ENCODE measurements at places on chromosomes 4 and X.

GRCh38 chr4:6277139-6277802 lies 7.6 kb downstream of the WFS1 start:
- no peak for DNase-seq

GRCh38 chrX:48815266-48815665 lies 11.0 kb upstream of the ERAS start:
- DNase-seq = no peak

GRCh38 chrX:21166272-21166982 lies 207.8 kb upstream of the CNKSR2 start:
- DNase-seq = peak; percentile 2

- DNase-seq = no peak
Observed at GRCh38 chrX:76184276-76184675, 11.4 kb downstream of the PBDC1 start.

DNA sequence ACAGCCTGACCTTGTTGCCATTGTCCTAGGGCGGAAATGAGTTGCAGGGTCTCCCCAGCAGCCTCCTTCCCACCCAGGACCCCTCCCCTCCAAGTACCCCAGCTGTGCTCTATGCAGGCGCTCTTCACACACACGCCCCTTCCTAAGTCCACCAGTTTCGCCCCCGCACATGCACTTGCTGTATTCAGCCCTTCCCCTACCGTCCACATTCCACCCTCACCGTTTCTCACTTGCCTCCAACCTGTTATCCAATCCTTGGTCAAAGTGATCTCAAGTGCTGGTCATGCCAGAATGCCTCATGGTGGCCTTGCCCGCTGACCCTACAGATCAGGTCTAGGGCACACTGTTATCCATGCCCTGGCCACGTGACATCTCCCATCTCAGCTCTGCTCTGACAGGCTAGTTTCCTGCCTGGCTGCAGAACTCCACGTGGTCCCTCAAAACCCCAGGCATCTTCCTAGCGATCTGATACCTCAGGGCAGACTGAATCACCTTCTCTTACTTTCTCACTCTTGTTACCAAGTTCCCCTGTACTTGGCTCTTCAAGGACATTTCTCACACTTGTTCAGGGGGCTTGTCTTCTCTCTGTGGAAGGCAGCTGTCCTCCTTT lies 39.7 kb downstream of the NSG1 start:
- DNase-seq = no peak

GRCh38 chrX:153944140-153944799 lies at the start of gene RENBP:
Gene RENBP (minus strand): TSS chrX:153944643. CDS start chrX:153944610, 33 bp downstream.
- no peak for DNase-seq

DNA sequence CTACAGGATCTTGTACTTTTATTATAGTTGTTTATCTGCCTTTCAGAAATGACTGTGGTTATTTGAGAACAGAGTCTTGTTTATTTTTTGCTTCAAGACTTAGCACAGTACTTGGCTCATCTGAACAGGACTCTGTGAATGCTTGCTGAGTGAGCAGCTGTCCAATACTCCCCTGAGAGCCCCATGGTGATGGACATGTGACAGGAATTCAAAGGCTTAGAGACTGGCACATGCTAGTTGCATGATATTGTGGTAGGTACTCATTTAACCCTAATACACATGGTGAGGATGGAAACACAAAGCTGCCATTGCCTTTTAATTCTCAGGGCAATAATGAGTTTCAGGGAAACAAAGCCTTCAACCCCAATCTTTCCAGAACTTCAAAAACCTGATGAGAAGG lies 97.3 kb downstream of the GEMIN8 start:
- DNase-seq = no peak

DNA sequence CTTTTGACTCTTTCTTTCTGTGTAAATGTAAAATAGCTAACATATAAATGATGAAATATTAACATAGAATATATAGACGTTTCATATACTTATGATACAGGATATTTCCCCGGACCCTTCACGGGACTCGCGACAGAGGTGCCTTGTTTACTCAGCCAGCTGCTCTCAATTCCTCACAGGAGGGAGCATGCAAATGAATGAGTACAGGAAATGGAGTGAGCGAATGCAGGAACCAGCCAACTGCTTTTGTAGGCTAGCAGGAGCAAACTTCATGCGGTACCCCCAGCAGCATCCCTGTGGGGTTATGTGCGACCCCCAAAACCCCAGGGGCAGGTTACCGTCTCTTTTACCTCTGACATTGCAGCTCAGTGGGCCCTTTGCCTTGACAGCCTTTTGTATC lies 110.3 kb upstream of the PDHA2 start:
- DNase-seq = no peak

- DNase-seq = peak; percentile 62
Observed at GRCh38 chr4:38034986-38035882, 75.0 kb downstream of the PTTG2 start.

GRCh38 chr4:177901786-177902185 lies 459.5 kb upstream of the AGA start:
- no peak for DNase-seq

GRCh38 chrX:24204331-24204730 lies 54.8 kb downstream of the ZFX start:
- no peak for DNase-seq

DNA sequence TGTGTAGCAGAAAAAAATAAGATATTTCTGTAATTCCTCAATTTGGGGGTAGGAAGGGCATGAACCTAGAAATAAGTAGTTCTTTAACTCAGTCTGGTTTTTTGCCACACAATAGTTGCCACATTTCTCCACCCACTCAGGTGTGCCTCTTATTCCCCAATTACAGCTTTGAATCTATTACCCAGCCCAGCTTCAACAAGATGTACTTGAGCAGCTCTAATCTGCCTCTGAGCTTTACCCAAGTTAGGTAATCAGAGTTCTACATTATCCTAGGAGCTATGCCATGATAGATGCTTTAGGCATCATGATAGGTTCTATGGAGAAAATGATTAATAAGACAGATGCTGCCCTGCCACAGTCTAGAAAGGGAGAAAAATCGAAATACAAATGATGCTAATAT lies 117.4 kb upstream of the GPRIN3 start:
- no peak for DNase-seq

- DNase-seq = no peak
Observed at GRCh38 chr4:41061482-41062185, 152.7 kb downstream of the APBB2 start.

DNA sequence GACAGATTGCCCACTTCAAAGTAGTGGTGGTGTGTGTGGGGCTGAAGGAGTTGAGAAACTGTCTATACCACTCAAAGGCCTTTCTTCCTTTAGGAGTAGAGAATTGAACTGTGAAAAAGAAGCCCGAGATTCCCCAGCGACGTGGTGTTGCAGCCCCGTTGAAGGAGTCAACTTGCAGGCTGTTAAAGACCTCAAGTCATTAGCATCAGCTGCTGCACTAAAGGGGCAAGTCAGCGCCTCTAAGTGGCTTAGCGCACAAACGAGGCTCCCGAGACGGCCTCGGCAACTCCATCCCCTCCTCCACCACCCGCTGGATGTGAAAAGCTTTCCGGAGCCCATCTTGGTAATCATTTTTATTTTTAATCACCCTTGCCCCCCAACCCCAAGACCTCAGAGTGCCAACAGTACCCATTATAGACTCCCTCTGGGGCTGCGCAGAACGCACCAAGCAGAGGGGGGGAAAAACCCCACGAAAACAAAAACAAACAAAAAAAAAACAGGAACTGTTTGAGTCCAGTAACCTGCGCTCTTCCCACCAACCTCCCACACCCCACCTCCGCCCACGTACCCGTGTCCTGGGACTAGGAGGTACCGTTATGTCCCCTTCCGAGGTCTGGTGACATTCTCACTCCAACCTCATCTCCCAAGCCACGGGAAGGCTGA lies 913 bp upstream of the PRDM8 start:
- no peak for DNase-seq

GRCh38 chr4:153790962-153791551 lies 2.2 kb upstream of the SFRP2 start:
- no peak for DNase-seq

- DNase-seq = no peak
Observed at GRCh38 chr4:2786152-2786671, 6.7 kb upstream of the SH3BP2 start.

GRCh38 chr4:108172753-108173598 lies 4.2 kb upstream of the LEF1 start:
- DNase-seq = peak; percentile 91

DNA sequence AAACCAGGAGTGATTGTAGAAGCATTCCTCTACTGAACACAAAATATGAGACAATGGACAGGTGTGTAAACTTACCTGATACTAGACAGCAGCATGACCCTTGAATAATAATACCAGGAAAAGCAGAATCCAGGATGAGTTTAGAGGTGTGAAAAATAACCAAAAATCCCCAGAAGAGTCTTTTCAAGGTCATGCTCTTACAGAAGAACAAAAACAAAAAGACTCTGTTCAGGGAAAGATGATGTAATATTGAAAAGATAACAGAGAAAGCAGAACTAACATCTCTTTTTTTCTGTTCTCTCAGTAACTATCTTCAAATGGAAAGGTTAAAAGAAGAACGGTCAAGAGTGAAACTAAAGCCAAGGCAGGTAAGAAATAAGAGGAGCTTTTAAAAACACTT lies 14.0 kb upstream of the ARHGAP10 start:
- DNase-seq = no peak

DNA sequence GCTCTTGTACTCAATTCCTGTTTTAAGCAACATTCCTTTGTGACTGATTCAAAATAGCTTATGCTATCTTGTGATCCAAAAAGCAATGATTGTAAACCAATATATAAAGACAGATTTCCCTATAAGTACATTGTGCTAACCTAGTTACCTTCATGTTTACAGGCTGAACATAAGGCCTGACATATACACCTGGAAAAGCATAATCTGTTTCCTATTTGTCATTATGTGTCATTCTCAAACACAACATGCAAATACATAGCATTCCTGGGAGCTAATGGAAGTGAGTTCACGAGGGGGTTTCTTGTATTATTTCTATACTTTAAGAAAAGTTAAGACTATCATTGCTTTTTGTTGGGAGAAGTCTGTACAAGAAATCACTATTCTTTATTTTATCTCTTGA lies 638.1 kb upstream of the AGA start:
- DNase-seq = no peak

- DNase-seq = no peak
Observed at GRCh38 chr4:102589743-102590142, 88.6 kb downstream of the NFKB1 start.

DNA sequence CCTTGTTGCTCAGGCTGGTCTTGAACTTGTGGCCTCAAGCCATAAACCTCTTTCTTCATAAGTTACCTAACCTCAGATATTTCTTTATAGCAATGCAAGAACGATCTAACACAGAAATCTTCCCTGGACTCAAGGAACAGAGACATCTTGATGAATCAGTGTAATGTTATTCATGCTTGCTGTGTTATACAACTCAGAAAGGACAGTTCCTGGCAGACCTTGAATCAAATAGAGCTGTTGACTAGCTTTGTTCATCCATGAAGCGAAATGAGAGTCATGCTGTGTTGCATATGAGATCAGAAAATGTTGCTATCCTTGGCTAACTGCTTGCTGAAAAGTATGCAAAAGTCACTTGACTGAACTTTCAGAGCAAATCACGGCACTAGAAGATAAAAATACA lies 72.6 kb upstream of the ARHGAP24 start:
- DNase-seq = no peak

DNA sequence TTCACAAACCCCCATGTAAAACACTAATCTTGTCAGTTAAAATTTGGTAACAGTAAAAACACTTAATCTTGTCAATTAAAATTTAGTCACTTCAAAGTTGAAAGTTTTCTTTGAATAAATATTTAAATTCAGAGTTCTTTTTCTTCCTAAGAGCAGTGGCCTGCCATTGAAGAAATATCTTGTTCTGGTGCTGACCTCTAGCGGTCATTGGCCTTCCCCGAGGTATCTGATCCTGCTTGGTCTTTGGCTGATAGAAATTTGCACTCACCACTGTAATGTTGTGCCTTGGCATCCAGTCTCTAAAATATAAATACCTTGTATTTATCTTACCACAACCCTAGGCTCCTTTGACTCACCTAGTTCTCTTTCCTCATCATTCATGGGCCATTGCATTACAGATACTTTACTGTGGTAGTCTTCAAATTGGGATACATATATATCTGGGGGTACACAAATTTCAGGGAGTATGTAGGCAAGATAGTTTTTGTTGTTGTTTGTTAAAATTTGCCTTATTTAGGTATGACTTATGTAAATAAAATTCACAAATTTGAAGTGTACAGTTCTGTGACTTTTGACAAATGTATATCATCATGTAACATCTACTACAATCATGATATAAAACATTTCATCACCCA lies 6.7 kb upstream of the ART3 start:
- DNase-seq = peak; percentile 74

- no peak for DNase-seq
Observed at GRCh38 chrX:40719731-40720130, 15.6 kb downstream of the MED14 start.

DNA sequence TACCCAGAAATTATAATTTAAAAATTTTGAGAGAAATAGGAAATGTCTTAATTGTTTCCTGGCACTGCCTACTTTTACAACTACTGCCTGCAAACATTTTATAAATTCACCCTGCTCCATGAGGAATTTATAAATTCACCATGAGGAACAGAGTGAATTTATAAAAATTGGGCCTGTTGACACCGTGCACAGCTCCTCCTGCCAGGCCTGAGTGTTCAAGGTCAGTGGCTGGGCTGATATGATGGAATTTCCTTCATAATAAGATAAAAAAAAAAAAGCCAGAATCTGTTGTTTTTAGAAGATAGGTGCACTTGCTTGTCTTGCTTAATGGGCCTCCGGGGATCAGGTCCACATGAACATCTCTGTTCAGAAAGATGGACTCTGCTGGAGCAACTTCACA lies 151.7 kb upstream of the RASGEF1B start:
- DNase-seq = no peak

GRCh38 chrX:71251466-71251973 lies 2.4 kb downstream of the ZMYM3 start:
- DNase-seq = no peak

DNA sequence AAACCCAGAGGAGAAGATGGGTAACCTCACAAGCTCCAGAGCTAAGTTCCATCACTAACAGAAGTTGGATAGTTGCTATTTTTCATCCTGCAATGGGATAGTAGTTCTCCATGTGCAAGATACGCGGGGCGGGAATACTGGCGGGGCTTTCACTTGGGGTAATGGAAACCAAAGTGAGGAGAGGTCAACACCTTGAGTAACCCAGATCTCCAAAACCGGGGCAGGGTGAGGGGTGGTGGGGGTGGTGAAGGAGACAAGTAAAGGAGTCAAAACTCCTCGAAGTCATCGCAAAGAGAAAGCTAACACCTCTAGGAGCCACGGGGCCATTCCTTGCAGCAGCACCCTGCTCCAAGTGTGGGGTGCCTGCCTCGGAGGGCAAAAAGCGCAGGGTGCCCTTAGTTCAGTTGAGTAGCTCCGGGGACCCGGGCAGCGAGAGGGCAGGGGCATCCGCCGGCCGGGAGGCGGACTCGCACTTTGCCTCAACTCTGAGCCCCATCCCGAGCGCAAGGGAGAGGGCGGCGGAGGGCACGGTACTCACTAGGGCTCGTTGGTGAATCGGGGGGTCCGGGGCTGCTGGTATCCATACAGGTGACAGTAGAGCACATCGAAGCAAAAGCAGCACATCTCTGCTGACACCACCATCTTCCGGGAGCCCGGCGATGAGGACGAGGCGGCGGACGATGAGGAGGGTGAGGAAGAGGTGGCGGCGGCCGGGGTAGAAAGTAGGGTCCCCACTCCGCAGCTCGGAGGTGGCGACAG lies 645 bp downstream of the AMMECR1 start:
- DNase-seq = no peak

- DNase-seq = no peak
Observed at GRCh38 chr4:8035371-8035780, 95.7 kb upstream of the AFAP1 start.
